Fibroblast of the aortic adventitia (primary cell): ENCODE measurements at places on chromosomes 5 and 9. TPM values are rescaled to one million over a fixed set of nuclear protein-coding genes. Genes with fewer than 3 reads are reported as not detected.

Gene GARIN3
- not detected in 2 replicates for total RNA-seq

Gene FAM81B
- total RNA-seq = not detected in 2 replicates

Gene CAVIN4
- 1.4 TPM in 2 replicates for total RNA-seq

Gene KIF4B
- not detected in 2 replicates for total RNA-seq

Gene PRPF4
- total RNA-seq = 24.0 and 25.9 TPM in 2 replicates

Gene DBH
- not detected in 2 replicates for total RNA-seq

Gene IL9
- total RNA-seq = not detected in 2 replicates

Gene BTNL3
- not detected in 2 replicates for total RNA-seq

Gene DNAJB5
- total RNA-seq = 6.9 and 9.6 TPM in 2 replicates

Gene DOCK2
- total RNA-seq = 0.65 and 4.6 TPM in 2 replicates

Gene ORM2
- not detected in 2 replicates for total RNA-seq

Gene FAM221B
- total RNA-seq = not detected in 2 replicates

Gene ATP10B
- total RNA-seq = not detected in 2 replicates

Gene GNA14
- 1.5 and 6.1 TPM in 2 replicates for total RNA-seq

Gene ADAMTS2
- total RNA-seq = 25.8 and 66.6 TPM in 2 replicates

Gene GRIN1
- total RNA-seq = not detected in 2 replicates

Gene CCNB1
- total RNA-seq = 16.4 and 51.7 TPM in 2 replicates

Gene IL31RA
- total RNA-seq = 0.72 and 0.74 TPM in 2 replicates

Gene MORN5
- total RNA-seq = not detected in 2 replicates

Gene IFNE
- 4.5 and 18.3 TPM in 2 replicates for total RNA-seq

Gene OLFM1
- total RNA-seq = 0.81 and 1.5 TPM in 2 replicates

Gene ADAMTS6
- total RNA-seq = 40.8 and 64.9 TPM in 2 replicates

Gene PPP3R2
- not detected in 2 replicates for total RNA-seq

Gene ZNF658
- 2.2 and 6.4 TPM in 2 replicates for total RNA-seq

Gene SH3TC2
- total RNA-seq = 1.6 and 4.1 TPM in 2 replicates

Gene SPINK6
- total RNA-seq = not detected in 2 replicates

Gene IPPK
- total RNA-seq = 9.6 and 33.0 TPM in 2 replicates

Gene AK8
- 0.18 TPM in 1 of 2 replicates, not detected in the other for total RNA-seq

Gene TMEM232
- 4.7 and 5.2 TPM in 2 replicates for total RNA-seq
